ENCODE measurements at places on chromosomes 7 and 10. TPM values are rescaled to one million over a fixed set of nuclear protein-coding genes. Genes with fewer than 3 reads are reported as not detected.
A peak's percentile ranks its signal among the peaks of the same experiment; 100 is the strongest.

DNA sequence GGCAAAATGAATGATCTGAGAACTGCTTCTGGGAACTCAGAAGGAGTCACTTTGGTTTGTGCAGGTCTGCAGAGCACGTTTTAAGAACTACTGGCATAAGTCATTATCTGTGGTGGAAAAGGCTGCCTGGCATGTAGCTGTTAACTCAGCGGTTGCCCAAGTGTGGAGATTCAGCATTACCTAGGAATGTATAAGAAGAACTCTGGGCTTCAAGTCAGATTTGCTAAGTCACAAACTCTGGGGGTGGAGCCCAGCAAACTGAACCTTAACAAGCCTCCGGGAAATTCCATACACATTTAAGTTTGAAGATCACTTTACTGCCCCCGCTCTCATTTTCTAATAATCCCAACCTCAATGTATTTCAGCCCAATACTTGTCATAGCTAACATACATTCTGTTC is 31.1 kb downstream of the PLXDC2 start:
- DNase-seq: no peak

DNA sequence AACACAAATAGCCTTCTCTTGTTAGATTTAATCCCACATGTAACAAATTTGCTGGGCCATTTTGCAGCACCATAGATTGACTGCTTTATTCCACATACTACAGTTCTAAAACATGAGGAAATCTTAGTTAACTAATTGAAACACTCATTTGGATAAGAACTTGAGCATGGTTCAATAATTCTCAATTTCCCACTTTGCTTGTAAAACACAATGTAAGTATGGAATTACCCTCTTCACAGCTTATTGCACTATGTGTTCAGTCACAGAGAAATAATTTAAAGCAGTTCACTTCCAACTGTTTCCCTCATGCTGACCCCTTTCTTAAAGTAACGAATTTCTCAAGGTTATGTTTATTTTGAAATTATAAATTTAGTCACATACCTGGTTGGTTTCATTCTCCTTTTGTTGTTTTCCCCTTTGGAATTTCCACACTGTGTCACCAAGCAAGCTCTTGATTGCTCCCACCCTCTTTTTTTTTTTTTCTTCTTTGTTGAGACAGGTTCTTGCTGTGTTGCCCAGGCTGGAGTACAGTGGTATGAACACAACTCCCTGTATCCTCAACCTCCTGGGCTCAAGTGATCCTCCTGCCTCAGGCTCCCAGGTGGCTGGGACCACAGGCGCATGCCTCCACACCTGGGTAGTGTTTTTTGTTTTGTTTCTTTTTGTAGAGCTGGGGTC is 425.4 kb downstream of the EXOC4 start:
- DNase-seq: no peak

GRCh38 chr7:75716992-75717626 is 21.6 kb downstream of the HIP1 start:
- no peak for DNase-seq

- DNase-seq: no peak
These were observed 319.4 kb downstream of the NRG3 start for GRCh38 chr10:82194419-82194818.

DNA sequence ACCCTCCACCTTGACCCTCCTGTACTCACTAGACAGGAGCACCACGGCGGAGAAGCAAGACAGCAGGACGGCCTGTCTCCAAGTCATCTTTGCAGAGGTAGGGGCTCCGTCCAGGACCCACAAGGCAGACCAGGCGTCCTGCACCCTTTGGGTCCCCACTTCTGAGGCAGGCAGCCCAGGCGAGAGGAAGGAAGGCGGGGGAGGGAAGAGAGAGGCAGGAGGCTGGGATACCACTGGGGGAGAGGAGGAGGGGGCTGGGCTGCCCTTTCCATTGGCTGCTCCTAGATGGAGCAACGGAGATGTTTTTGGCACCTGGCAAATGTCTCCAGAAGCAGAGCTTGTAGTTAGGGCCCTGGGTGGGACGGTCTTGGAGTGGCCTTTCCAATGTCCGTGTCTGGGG is at the start of gene UCMA:
TSS of gene UCMA (minus strand) at position 203 of the 400 bp plus-strand sequence. CDS start at position 87, 116 bp downstream.
- DNase-seq: no peak

- no peak for DNase-seq
These were observed 43.5 kb downstream of the CLEC2L start for GRCh38 chr7:139566736-139567646.

GRCh38 chr10:97277551-97277950 is 14.9 kb downstream of the ARHGAP19 start:
- DNase-seq: no peak

GRCh38 chr7:66013938-66014337 is 31.9 kb upstream of the GUSB start:
- DNase-seq: peak; percentile 55

GRCh38 chr7:29957521-29958310 is 31.9 kb downstream of the SCRN1 start:
- no peak for DNase-seq

Gene PDE6C
- total RNA-seq: not detected

Gene DRGX
- not detected for total RNA-seq

Gene LHPP
- 17.0 TPM for total RNA-seq

Gene ZNF22
- total RNA-seq: 54.1 TPM

Gene VPS41
- total RNA-seq: 45.8 TPM

Gene DKK1
- 2.0 TPM for total RNA-seq

Gene LRRC18
- not detected for total RNA-seq

Measured in breast epithelium (tissue), 4 donors.